DND-41 (cell line): ENCODE measurements at places on chromosomes 7 and 10.
A peak's percentile ranks its signal among the peaks of the same experiment; 100 is the strongest.

- no peak for DNase-seq
These were observed 50.5 kb downstream of the ZMIZ1 start for GRCh38 chr10:79119306-79119705.

GRCh38 chr7:100677308-100678267 lies 4.0 kb downstream of the GNB2 start:
- no peak for DNase-seq

DNA sequence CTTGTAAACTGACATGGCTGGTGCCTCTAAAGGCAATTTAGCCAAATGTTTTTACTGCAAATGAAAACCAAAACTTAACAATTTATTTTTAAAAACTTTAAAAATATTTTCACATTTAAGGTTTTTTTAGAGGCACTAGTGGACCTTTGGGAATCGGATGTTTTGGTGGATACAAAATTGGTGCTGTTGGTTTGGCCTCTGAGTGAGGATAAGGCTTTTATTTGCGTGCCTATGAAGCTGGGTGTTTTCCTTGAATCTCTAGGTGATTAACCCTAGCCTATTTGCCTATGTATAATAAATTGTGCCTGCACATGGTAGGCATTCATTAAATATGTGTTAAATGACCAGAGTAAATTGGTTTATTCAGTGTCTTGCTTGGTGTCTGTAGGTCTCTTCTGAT lies 2.9 kb upstream of the SGCE start:
- DNase-seq: no peak

GRCh38 chr7:100372256-100372655 lies 1.0 kb upstream of the PILRA start:
- DNase-seq: peak; percentile 54

DNA sequence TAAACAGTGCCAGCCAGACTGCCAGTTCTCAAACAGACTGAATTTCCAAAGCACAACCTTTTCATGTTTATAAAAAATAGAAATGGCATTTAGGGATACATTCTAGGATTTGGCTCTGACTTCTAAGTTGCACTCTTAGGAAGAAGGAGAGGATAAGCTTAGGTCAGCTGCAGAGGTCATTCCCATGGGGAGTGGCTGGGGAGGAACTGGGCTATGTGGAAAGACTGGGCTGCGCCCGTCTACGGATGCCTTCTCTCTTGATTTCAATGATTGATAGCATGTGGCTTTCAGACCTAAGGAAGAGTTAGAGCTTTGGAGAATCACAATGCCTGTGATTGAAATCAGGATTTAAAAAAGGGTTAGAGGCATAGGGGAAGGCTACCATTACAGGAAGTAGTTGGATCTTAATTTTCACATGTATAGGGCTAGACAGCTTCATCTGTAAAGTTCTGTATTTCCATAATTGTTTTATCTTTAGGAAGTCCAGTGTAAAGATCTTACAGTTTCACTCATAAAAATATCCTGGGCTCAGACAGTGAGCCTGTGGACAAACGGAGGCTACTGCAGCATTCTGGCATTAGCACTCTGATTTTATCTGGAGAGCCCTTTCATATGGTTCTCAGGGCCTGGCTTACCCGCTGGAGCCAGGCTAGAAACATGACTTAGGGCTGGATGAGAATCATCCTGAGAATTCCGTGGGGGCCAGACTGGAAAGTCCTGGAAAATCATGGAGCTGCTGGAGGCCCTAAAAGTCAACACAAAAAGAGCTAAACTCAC lies 29.5 kb downstream of the NUDT5 start:
- no peak for DNase-seq

GRCh38 chr10:51965451-51965850 lies 266.1 kb upstream of the CSTF2T start:
- DNase-seq: no peak

DNA sequence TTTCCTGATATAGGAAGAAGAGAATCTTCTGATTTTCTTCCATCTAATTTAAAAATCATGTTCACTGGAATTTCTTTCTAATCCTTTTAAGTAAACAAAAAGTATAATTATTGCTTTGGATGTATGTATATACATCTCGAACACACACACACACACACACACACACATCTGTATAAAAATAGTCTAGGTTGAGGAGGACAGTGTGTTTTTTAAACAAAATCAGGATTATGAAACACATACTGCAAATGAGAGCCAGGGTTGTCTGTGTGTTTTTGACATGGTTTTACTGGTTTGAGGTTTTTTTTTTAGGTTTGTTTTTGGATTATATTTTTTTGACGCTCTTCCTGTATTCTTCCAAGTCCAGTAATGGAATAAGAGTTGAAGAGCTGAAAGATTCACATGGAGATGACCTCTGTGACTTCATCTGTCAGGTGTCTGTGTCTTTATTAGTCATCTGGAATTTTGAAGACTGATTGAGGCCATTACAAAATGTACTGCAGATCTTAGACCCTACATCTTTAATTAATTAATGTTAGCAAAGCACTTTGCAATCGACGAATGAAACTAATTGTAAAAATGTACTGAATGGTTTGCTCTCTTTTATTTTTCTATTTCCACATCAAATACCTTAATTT lies 237.1 kb downstream of the SUGCT start:
- no peak for DNase-seq

- DNase-seq: no peak
These were observed 61.9 kb upstream of the PDLIM1 start for GRCh38 chr10:95352684-95353083.

DNA sequence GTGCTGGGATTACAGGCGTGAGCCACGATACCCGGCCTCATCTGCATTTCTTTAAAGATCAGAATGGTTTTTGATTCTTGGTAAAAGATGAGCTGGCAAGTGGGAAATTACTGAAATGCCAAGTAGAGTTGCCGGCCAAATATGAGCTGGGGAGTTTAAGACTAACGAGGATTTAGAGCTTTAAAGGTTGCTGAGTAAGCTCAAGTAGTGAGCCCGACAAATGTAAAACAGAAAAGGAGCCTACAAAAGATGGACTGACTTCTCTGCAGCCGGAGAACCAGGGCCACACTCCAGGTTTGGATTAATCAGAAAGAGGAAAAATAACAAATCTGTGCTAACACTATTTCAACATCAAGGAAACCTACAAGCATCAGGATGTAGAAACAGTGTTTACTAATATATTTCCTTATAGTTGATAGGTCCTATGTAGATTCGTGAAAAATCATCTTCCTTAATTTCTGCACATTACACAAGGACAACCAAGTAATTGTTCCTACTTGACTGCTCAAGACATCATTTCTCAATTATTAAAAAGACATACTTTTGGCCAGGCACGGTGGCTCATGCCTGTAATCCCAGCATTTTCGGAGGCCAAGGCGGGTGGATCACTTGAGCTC lies 49.6 kb downstream of the MPP7 start:
- no peak for DNase-seq

- no peak for DNase-seq
These were observed 322.6 kb upstream of the KIAA1217 start for GRCh38 chr10:23886355-23886754.

DNA sequence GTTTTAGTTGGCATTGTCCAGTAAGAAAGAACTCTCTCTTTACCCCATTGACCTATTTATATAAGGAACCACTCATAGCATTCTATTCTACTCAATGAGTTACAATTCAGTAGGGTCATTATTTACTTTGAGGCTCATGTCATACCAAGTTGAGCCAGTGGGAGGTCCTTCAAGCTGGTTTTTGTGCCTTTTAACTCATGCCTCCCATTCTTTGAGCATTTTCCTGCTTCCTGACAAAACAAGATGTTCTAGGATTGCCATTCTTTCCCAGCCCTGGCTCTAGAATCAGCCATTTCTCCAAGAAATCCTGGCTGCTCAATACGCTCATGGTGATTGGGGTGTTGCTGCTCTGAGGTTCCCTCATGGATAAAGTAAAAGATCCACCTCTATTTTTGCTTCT lies 250.1 kb downstream of the ABCA13 start:
- DNase-seq: no peak

GRCh38 chr10:125991392-125991791 lies 95.0 kb downstream of the FANK1 start:
- DNase-seq: no peak

DNA sequence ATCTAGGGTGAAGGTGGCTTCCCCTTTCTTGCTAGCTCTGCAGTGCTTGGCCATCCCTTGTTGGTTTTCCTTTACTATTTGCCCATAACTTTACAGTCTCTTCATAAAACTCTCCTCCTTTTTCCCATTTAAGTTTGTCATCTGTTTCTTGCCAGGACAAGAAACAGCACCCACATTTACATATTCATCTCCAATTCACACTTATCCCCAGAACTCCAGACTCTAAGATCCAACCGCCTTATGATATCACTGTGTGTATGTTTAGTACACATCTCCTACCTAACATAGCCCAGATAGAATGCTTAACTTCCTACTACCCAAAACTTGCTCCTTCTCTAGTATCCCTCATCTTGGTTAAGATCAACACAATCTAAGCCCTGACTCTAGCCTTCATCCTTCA lies 622.2 kb downstream of the KCNMA1 start:
- no peak for DNase-seq

GRCh38 chr10:79403441-79404230 lies 41.8 kb downstream of the ZCCHC24 start:
- no peak for DNase-seq
